ENCODE measurements at places on chromosomes 2 and 18. TPM values are rescaled to one million over a fixed set of nuclear protein-coding genes. Genes with fewer than 3 reads are reported as not detected.

The ALPI gene
- not detected for total RNA-seq

- no peak for DNase-seq
Measured at GRCh38 chr2:44844651-44845270, 96.7 kb upstream of the SIX3 start.

The NT5DC4 gene
- total RNA-seq = not detected

DNA sequence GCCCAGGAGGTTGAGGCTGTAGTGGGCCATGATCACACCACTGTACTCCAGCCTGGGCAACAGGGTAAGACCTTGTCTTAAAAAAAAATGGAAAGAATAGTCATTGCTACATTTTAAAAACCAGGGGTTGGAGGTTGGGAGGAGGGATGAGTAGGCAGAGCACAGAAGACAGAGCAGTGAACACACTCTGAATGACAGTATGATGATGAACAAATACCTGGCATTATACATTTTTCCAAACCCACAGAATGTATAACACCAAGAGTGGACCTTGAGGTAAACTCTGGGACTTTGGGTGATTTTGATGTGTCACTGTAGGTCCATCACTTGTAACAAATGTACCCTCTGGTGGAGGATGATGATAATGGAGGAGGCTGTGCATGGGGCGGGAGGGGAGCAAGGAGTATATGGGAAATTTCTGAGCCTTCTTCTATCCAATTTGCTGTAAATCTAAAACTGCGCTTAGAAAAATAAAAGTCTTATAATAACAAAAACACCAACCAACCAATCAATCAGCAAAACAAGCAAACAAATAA, 111.4 kb upstream of the PGAP1 start:
- no peak for DNase-seq

The MIB1 gene
- 71.2 TPM for total RNA-seq

DNA sequence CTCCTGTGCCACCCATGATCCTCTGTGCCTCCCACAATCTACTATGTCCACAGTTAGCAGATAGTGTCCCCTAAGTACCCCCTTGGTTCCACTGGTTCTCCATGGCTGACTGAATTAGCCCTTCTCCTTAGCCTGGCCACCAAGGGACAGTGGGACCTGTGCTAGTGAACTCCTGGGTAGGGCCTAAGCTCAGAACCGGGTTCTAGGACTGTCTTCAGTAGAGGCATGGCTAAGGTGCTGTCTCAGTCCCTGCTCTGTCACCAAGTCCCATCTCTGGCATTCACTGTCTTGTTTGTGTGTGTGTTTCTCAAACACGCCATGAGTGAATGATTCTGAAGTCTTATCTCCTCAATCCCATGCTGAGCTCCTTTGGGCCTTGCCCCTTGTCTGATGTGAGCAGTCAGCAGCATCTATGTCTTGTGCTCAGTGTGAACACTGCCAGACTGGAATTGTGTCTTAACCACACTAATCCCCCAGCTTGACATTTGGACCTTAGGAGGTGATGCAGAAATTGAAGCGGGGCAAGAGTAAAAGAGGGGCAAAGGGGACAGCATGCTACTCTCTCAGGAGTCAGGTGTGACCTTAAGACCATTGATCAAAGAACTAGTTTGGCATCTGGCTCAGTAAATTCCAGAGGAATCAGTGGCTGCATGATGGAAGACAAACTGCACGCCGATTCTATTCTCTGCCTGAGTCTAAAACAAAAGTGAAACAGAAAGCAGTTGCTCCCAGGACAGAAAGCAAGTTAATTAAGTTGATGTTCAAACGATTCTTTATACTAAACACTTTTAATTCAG, 190.5 kb downstream of the ALPK2 start:
- peak; percentile 66 for DNase-seq

DNA sequence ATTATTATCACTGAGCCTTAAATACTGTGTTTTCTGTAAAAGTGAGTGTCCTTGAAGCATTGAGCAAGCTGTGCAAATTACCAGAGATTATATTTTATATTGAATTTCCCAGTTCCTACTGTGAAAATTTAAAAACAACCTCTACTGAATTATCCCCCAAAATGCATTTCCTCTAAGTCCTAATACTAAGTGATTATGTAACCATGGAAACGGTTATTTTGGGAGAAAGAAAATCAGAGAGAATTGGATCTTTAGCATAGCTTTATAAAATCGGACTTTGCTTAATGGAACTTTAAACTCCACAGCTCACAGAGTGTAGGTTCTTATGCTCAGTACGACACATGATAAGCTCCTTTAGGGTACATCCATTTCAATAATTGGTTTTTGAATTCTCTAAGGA, 19.3 kb upstream of the CHMP1B start:
- no peak for DNase-seq

- DNase-seq = peak; percentile 39
Measured at GRCh38 chr2:170815746-170816503, 762 bp upstream of the GAD1 start.

The ALPP gene
- total RNA-seq = not detected

- no peak for DNase-seq
Measured at GRCh38 chr2:233656443-233656842, 15.3 kb upstream of the UGT1A9 start.

DNA sequence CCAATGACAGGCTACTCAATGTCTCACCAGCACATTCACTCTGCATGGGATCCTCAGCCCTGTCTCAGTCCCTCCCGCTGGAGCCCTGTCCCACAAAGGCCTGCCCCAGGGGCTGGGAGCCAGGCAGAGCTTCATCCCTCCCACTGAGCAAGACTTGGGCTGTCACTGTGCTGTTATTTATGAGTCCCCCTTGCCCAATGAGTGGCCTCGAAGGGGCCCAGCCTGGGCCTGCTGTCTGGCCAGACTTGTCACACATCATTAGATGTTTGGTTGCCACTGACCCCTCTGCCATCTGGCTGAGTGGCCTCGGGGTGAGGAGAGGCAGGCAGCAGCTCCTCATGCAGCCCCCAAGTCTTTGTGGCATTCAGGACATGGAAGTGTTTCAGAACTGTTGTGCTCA, 330.6 kb upstream of the SKOR2 start:
- DNase-seq = no peak

DNA sequence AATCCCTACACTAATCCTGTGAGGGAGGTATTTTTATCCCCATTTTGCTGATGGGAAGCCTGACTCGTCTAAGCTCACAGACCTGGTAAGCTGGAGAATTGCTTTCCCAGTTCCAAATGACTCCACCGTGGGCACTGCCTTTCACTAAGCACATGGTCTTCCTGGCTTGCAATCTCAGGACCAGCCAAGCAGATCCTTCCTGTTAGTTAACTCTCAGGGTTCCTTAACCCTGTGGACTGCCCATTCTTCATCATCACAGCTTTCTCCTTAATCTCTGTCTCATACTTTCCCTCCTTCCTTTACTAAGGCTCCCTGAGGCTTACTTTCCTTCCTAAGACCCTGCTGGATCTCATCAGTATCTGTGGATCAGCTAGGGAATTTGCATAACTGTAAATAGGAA, 122.2 kb upstream of the ZEB2 start:
- DNase-seq = no peak

- DNase-seq = no peak
Measured at GRCh38 chr2:25068217-25068616, 26.3 kb downstream of the EFR3B start.

- DNase-seq = peak; percentile 78
Measured at GRCh38 chr18:76619621-76620315, 124.7 kb upstream of the ZNF516 start.

DNA sequence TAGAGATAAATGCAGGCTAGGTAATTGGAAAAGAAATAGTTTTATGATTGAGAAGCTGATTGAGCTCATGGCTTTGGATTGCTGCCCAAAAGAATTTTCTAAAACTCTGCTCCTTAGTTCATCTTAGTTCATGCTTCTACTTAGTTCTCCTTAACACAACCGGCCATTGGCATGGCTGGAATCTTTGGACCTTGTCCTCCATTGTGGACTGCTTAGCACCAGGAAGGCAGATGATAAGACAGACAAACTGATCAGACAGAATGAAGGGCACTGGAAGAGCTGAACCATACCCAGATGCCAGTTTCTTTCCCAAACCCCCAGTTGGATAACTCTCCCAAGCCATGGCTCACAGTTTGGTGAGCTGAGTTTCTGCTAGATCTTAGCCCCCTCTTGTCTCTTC, 36.3 kb upstream of the NABP1 start:
- no peak for DNase-seq

DNA sequence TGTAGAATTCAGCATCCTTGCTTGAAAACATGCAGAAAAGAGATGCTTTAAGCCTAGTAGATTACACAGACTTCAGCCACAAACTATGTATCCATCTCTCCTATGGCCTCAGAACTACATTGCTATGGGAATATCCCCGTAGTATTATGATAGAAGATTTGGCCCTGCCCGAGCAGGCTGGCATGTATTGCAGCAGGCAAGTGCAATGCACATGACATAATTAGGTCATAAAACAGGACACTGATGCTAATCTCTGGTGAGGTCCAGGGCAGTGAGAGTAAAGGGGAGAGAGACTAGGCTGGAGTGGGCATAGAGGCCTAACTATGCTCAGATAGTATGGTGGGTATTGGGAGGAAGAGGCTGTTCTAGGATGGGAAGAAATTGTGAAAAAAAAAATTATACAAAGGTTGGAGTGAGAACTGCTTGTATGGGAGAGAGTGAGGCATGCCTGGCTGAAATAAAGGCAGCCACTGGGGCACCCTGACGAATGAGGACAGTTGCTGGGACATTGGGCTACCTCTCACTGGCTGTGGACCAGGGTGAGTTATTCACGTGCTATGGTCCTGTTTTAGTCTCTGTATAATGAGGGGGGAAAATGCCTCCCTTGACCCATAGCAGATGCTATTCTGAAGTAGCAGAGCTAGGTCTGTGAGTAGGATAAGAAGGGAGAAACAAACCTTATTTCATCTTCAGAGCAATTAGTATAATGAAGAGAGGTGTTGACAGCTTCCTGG, 1.6 kb upstream of the PLA2R1 start:
- no peak for DNase-seq

GRCh38 chr2:43360137-43360536, 133.7 kb upstream of the ZFP36L2 start:
- no peak for DNase-seq

The RGPD4 gene
- not detected for total RNA-seq

DNA sequence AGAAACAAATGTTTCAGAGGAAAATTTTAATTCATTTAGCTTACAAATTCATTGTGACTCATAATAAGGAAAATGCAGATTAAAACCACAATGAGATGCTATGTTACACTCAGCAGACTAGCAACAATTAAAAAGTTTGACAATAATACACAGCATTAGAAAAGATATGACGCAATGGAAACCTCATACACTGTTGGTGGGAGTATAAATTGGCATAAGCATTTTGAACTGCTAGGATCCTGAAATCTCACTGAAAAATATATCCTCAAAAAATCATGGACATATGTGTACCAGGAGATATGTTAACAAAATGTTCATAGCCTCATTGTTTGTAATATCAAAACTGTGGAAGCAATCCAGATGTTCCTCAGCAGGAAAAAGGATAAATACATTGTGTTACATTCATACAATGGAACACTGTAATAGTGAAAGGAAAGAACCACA, 13.7 kb downstream of the CALCRL start:
- DNase-seq = peak; percentile 78
